RPMI7951 (cell line): ENCODE measurements at places on chromosomes 3 and 15. TPM values are rescaled to one million over a fixed set of nuclear protein-coding genes. Genes with fewer than 3 reads are reported as not detected.
A peak's percentile ranks its signal among the peaks of the same experiment; 100 is the strongest.

DNA sequence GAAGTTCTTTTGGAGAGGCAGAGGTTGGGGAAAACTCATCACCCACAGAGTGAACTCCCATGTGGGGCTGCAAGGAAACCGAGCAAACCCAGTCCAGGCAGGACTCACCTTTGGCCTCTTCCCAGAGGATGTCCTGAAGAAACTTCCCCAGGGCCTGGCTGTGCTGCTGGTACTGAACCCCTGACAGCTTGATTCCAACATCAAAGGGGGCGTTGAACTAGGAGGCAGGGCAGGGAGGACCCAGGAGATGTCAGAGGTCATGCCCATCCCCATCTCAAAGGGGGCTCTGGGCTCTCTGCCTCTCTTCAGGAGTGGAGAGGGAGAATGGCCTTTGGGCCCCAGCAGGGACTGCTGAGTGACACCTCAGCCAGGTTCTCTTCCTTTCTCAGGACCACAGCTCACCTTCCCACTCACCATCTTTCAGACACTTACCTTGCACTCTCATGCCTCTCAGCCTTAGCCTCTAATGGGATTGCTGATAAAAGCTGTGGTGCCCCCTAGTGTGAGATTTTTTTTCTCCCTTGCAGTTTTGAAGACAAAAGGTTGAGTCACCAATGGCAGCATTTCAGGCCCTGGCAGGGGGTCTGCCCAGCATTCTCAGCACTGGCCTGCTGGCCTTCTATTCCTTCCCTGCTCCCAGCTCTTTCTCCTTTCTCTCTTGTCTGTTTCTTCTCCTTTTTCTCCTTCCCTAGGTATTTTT is 6.0 kb downstream of the GHRL start:
- peak; percentile 53 for DNase-seq

DNA sequence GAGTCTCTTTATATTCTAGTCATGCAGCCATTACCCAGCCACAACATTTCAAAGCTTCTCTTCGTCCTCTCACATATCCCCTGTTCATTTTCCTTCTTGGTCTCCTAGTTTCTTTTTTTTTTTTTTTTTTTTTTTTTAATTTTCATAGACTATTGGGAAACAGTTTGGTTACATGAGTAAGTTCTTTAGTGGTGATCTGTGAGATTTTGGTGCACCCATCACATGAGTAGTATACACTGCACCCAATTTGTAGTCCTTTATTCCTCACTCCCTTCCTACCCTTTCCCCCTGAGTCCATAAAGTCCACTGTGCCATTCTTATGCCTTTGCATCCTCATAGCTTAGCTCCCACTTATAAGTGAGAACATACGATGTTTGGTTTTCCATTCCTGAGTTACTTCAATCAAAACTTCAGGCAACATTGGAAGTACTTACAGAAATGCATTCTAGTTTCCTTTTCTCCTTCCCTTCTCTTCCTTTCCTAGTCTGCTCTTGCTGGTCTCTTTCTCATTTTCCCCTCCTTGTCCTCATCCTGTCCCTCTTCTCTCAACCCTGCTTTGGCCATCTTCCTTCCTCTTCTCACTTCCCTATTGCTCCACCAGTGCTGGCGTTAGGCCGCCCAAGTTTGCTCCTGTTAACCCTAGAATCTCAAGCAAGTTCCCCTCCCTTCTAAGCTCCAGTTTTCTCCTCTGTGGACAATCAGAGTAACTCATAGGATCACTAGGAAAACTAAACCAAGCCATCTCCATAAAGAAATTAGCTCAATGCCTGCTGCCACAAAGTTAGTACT is 4.8 kb downstream of the ATP8B4 start:
- DNase-seq = no peak

GRCh38 chr3:14857506-14857905 is 38.7 kb downstream of the FGD5 start:
- DNase-seq = peak; percentile 74

GRCh38 chr3:39146611-39147591 is 6.5 kb downstream of the CSRNP1 start:
- DNase-seq = peak; percentile 99

DNA sequence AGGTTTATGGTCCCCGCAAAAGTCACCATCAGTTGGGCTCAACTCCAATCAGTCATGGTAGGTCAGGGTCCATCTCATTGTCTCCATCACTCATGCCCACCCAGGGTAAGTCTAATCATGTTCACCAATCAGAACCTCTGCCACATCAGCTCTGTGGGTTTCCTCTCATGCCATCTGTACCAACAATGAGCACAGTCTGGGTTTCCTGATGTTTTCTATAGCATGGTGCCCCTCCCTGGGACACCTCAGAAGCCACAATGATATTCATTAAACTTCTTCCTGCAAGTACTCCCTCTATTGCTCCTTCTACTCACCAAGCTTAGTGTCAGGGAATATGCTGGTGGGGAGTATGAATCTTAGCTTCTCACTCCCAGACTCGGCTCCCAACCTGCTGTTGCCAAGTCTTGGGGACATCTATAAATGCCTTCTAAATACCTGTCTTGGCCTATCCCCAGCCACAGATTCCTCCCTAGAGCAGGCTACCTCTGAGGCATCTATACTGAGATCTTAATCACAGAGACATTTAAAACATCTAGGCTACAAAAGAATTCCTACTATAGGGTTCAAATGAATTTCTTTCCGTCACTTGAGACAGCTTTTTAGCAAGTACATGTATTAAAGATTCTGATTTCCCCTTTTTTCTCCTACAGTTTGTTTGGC is 5.0 kb upstream of the CCR2 start:
- DNase-seq = no peak

- DNase-seq = no peak
Observed at GRCh38 chr3:39209329-39209970, 17.1 kb upstream of the XIRP1 start.

Gene HYKK
- total RNA-seq = 4.5 and 6.8 TPM in 2 replicates

DNA sequence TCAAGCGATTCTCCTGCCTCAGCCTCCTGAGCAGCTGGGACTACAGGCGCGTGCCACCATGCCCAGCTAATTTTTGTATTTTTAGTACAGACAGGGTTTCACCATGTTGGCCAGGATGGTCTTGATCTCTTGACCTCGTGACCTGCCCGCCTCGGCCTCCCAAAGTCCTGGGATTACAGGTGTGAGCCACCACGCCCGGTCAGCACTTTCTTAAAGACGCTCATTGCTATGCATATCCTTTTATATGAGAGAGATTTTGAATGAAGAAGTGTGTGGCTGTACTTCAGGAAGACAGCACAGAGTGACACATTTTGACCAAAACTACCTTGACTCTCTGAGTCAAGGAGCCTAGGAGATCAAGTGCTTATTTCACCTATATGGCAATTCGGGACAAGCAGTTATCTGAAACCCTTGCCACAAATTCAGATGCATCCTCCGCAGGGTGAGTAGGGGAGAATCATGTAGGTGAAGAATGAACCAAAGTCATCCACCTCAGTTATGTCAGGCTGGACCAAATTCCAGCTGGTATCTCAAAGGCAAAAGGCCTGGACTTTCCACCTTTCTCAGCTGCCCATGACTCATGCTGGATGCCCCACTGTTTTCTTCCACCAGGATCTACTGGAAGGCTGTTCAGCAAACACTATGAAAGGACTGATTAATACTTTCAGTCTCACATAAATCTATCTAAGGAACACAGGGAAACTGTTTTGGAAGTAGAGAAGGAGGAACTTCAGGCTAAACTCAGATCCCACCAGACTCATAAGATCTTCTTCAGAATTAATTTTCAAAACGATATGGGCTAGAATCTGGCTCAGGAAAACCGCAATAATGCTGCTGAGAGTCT is 31.9 kb downstream of the SUSD5 start:
- DNase-seq = peak; percentile 48

Gene ETV5
- 81.2 and 96.5 TPM in 2 replicates for total RNA-seq

DNA sequence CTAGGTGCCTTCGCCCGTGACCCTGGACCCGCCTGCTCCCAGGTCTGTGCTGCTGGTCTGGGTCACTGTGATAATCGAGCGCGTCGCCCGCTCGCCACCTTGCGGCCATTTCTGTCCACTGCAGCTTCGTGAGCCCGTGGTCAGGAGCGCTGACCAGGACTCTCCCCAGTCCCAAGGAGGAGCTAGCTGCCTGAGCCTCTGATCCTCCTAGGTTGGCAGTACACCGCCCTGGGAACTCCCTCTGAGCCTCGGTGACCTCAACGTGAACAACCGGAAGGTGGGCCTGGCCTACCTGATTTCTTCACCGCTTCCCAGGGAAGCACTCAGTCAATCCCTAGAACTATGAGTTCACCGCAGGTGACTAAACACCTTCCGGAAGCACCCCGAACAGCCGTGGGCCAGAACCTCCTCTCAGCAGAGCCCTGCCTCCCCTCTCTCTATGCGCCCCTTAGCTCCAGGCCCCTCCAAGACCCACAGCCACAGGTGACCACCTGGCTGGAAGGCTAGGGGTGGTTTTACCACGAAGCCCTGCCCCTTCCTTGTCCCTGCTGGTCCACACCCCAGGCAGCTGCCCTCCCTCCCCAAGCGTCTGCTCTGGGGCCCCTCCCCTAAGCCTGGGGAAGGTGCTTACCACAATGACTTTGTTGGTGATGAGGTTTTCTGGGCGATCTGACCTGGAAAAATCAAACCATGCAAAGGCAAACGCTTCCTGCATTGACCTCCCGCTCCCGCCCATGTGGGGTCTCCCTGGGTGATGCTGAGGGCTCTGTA is 9.7 kb downstream of the PLA2G4D start:
- DNase-seq = peak; percentile 53

Gene SPSB4
- total RNA-seq = not detected in 2 replicates

DNA sequence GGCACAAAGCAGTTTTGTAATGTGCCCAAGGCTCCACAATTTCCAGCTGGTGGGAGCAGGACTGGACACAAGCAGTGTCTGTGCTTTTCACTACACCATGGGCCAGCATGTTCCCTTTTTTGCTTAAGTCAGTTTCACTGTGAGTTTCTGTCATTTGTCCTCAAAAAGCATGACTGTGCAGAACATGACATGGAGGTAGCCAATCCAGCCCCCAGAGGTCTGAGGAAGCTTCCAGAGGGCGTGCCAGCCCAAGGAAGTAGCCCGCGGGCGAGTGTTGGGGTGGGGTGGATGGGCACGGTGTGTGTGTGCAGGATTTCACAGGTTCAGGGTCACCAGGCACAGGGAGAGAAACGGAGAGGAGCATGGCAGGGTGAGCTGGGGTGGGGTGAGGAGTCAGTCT is 8.0 kb upstream of the EEFSEC start:
- no peak for DNase-seq

DNA sequence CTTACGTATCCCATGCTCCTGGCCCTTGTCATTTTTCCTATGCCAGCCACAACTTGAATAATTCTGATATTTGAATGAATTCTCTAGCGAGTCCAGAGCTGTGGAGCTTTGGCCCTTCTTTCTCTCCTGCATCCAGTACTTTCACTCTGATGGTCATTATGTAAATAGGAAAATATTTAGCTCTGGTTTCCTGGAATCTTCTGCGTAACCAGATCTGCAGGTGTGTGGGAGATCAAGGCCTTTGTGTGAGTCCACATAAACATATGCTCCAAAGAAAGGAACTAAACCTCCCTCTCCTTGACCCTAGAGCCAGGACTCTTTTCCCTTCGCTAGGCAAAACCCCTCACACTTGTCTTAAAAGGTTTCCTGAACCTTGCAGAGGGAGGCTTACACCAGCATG is 132.5 kb upstream of the THBS1 start:
- DNase-seq = no peak

GRCh38 chr3:56796202-56796601 is 5.5 kb downstream of the ARHGEF3 start:
- DNase-seq = peak; percentile 60

GRCh38 chr3:28703843-28704242 is 355.2 kb upstream of the AZI2 start:
- no peak for DNase-seq

GRCh38 chr3:142943870-142944269 is 19.6 kb downstream of the PAQR9 start:
- no peak for DNase-seq

- peak; percentile 37 for DNase-seq
Observed at GRCh38 chr3:106183762-106184391, 315.1 kb upstream of the CBLB start.

Gene CAMKV
- not detected in 2 replicates for total RNA-seq

Gene RGMA
- total RNA-seq = not detected in 2 replicates

Gene GABRR3
- total RNA-seq = not detected in 2 replicates

Gene NEK11
- total RNA-seq = 4.0 and 5.0 TPM in 2 replicates

Gene HRG
- not detected in 2 replicates for total RNA-seq

DNA sequence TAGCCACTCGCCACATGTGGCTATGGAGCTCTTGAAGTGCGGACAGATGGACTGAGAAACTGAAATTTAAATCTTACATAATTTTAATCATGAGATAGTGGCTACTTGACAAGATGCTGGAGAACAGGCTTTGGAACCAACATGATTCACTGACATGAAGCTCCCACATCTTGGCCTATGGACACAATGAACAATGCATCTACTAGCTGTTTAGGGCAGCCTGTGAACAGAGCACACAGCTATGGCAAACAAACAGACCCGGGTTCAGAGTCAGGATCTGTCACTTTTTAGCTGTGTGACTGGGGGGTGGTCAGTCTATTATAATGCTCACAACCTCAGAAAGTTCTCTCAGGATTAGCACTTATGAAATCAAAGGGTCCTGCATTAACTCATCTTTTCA is 616.6 kb downstream of the MAGI1 start:
- DNase-seq = no peak

DNA sequence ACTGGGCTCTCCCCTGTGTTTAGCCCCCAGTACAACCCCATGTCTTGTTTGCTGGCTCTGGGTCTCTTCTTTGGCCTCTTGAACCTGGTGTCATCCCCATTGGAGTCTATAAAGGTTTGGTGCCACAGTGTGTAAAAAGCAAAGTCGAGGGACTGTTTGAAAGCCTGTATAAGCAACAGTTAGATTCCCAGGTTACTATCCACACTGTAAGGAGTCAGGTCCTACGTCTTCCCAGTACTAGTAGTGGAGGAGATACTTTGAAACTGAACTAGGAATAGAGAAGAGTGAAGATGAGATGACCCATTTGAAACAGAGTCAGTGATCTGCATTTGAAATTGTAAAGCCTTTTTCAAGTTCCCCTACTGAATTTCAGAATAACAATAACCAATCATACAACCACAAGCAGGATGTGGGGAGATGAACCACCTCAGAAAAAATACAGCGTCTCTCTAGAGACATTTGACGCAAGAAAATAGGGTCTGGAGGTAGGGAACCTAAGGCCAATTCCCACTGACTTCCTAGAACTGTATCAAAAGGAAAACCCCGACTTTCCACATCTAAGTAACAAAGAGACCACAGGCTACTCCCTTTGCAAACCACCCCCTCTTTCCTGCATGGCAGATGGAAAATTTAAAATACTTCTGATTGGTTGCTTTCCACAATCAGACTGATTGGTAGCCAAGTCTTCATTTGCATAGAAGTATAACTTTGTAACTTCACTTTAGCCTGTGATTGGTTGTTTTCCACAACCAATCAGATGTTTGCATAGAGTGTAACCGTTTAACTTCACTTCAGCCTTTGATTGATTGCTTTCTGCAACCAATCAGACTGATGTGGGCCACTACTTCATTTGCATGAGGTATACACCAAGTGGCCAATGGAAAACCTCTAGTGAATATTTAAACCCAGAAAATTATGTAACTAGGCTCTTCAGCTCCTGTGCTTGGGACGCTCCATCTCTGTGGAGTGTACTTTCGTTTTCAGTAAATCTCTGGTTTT is 49.9 kb upstream of the NEDD4 start:
- DNase-seq = peak; percentile 65

- no peak for DNase-seq
Observed at GRCh38 chr3:9749296-9749644, 482 bp upstream of the OGG1 start.

- no peak for DNase-seq
Observed at GRCh38 chr3:80233576-80233975, 465.8 kb upstream of the ROBO1 start.

Gene PTX3
- 12.7 and 13.5 TPM in 2 replicates for total RNA-seq

- peak; percentile 29 for DNase-seq
Observed at GRCh38 chr3:166283840-166284239, 446.6 kb upstream of the BCHE start.
